Activated gamma-delta T cell treated with Interleukin-2 at 50 U/mL for 16 hours (primary cell): ENCODE measurements at places on chromosomes 7 and 10.

- no peak for DNase-seq
These were observed 16.5 kb downstream of the ZNF365 start for GRCh38 chr10:62390497-62391176.

- no peak for DNase-seq
These were observed 44.8 kb downstream of the BMPER start for GRCh38 chr7:33950047-33950714.

- no peak for DNase-seq
These were observed 9.9 kb downstream of the FAM204A start for GRCh38 chr10:118332236-118332635.

DNA sequence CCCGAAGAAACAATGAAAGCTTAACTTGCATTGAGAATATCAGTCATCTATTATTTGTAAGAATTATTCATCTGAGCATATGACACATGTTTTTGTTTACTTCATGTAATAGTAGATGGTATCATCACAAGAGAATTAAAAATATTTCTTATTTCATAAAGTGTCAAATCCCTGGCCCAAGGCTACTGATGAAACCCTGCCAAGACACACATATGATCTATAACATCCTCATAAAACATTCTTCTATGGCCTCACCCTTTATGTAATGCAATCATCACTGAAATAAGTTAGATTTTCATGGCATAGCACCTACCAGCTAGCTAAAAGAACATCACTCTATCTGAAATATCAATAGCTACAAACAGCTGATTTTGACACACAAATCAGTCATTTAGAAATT, 385.6 kb upstream of the PHF14 start:
- no peak for DNase-seq

DNA sequence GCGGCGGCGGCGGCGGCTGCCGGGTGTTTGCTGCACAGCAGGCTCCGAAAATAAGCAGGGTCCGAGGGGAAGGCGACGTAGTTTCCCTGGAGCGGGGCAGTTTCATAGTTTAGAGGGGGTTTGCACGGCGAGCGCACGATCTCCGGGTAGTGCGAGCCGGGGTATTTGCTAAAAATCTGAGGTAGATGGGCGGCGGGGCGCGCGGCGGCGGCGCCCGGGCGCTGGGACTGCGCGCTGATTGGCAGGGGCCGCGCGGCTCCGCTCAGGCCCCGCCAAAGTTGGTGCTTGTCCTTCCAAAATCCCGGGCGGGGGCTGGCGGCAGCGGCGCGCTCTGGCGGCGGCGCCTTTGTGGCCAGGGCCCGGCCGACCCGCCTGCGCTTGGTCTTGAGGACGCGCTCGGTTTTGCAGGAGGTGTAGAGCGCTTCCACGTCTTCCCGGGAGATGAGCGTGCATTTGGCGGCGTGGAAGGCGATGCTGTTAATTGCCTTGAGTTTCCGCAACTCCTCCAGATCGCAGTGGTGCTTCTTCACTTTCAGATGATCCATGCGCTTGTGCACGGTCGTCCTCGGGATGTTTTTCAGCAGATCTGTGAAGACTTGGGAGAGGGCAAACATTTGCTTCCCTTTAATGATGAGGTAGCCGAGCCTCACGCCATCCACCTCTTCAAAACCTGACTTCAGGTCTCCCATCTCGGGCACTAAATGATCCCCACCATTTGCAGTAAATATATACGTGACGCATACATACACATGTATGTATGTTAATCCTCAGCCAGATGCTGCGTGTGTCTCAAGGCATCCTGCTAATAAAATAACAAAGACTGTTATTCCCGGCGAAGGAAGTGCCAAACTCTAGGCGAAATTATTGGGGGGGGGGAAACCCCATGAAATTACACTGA, 8.1 kb downstream of the SKIDA1 start:
- DNase-seq: no peak

DNA sequence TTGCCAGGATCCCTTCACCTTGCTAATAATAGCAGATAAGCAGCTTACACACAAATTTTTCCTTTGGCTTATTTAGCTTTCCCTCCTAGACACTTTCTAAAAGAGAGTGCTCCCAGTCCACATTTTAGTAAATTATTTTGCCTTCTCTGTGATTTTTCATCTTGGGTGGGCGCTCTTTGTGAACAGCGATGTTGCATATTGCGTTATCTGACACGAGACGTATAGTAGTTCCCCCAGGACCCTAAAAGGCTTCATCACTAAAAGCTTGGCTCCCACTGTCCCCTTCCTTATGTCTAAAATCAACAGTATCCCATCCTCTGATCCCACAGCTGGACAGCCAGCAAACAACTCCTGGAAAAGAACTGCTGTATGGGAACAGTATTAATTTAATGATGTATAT, 232.9 kb downstream of the DYNC1I1 start:
- no peak for DNase-seq

- DNase-seq: no peak
These were observed 30.7 kb upstream of the EPC1 start for GRCh38 chr10:32377458-32378259.
